Activated CD4-positive, alpha-beta T cell treated with anti-CD3 and anti-CD28 coated beads, Interleukin-2, amount 10 ng/mL, durations not matched to agents 24 days and 14 days (primary cell): ENCODE measurements at places on chromosomes 3 and 15. TPM values are rescaled to one million over a fixed set of nuclear protein-coding genes. Genes with fewer than 3 reads are reported as not detected.

DNA sequence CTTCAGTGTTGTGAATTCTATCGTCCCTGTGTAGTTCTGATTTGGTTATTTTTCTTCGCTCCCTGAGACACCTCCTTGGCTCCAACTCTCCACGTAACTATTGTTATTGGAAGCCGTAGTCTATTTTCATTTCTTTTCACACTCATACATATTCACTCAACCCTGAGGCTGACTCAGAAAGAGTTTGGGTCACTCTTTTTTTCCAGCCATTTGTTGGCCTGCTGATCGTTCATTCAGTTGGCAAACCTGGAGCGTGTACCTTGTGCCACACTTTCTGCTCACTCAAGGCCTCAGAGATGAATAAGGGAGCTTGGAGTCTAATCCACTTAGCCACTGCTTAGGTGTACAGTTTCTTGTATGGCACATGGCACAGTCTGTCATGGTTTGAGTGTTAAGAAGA lies 22.4 kb downstream of the GYG1 start:
- DNase-seq, result no peak

- peak; percentile 56 for DNase-seq
Measured at GRCh38 chr3:108879915-108880314, 57.3 kb downstream of the TRAT1 start.

- no peak for DNase-seq
Measured at GRCh38 chr15:67560320-67560719, 17.8 kb downstream of the MAP2K5 start.

- no peak for DNase-seq
Measured at GRCh38 chr3:163785693-163786092, 1292.6 kb downstream of the SI start.

DNA sequence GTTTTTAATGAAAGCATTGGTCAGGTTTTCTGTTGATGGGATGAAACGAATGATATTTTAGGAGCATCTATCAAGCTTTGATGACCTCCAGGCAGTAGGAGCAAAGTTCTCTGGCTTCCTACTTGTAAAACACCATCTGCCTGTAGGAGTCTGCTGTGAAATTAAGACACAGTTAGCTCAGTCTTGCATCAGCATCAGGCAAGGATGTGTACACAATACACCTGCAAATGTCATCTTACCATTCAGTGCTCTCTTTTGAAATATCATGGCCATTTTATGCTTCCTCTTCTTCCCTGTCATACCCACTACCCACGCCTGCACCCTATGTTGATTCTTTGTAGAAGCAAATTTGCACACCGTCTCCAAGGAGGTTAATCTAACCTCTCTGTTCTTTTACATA lies 38.2 kb downstream of the B3GALNT1 start:
- DNase-seq, result no peak

GRCh38 chr3:188396900-188397299 lies 242.9 kb downstream of the LPP start:
- DNase-seq, result no peak

DNA sequence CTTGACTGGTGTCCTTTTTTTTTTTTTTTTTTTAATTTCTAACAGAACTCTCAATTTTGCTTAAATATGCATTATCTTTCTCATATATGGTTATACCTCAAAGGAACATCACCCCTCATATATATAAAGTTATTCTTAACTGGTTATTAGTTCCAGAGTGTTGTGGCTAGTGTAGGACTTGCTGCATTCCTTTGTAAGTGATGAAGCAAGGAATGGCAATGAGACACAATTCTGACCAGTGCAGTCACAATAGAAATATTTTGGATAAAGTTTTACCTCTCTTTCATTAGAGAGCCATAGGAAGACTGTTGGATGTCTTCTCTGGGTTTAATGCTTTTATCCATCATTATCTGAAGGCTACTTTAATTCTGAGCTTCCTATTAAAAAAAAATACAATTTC lies 75.5 kb upstream of the CBLB start:
- no peak for DNase-seq

DNA sequence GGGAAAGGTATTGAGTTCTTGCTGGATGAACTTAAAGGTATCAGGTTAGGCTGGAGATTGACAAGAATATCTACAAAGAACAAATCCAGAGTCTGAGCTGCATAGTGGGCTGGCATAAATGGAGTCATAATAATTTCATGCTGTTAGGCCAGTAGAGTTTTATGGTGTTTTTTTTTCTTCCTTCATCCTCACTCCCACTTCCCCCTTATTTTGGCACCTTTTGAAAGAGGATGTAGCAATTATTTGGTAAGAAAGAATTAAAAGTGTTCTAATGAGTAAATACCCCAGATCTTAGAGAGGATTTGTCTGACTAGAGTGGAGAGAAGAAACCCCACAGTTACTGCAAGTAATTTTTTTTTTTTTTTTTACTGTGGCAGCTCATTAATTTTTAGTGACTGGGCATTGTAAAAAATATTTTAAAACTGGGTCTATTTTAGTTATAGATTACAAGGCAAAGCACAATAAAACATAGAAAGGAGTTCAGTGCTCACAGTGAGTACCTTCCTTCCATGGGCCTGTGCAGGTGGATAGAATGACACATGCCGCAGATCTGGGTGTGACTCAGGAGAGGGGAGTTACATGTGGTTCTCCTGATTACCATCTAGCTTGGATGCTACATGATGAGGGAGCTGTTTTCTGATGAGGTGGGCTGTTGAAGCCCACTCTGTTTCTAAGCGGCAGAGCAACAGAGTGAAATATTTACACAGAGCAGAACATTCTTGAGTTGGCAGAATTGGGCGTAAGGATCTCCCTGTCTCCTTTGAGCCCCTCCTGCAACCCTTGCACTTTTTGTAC lies 5.3 kb downstream of the EDEM1 start:
- DNase-seq, result peak; percentile 74

- no peak for DNase-seq
Measured at GRCh38 chr3:121330634-121331033, 215.2 kb downstream of the POLQ start.

- DNase-seq, result no peak
Measured at GRCh38 chr3:45803252-45803935, 7.1 kb upstream of the SLC6A20 start.

GRCh38 chr3:135134684-135135075 lies 339.6 kb downstream of the EPHB1 start:
- no peak for DNase-seq

DNA sequence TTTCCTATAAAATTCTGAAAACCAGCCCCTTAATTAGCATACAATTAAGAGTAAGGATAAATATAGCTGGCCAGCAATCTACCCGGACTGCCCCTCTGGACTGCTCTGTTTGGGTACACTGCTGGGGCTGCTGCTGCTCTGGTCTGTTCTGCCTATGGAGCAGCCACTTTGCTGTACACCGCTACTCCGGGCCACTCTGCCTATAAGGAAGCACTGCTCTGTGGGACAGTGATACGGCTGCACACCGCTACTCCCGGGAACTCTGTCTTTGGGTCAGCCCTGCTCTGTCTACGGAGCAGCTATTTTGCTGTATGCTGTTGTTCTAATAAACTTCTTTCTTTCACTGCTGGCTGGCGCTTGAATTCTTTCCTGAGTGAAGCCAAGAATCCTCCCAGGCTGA lies 316.5 kb upstream of the PLSCR5 start:
- DNase-seq, result no peak

- no peak for DNase-seq
Measured at GRCh38 chr3:39279745-39280517, at the start of gene CX3CR1. Gene CX3CR1, minus strand, starts transcription at chr3:39280036. Its CDS starts 13,527 bp downstream, at chr3:39266509.

DNA sequence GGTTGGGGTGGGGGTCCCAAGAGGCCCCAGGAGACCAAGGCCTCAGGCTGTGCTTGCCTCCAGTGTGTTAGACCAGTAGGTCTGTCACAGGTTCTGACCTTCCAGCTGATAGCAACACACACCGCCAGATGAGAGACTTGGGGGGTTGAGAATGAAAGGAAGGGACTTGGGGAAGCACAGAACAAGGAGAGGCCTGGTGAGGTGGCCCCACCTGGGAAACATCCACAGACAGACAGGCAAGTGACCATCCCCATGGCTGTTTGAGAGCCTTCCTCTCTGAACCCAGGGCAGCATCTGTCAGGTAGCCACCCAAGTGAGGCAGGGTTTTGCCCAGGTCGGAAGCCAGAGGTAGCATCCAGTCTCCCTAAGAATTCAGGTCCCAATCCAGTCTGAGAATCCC lies 35.0 kb upstream of the VPS8 start:
- no peak for DNase-seq

GRCh38 chr3:47803480-47804025 lies 615 bp downstream of the DHX30 start:
- no peak for DNase-seq

DNA sequence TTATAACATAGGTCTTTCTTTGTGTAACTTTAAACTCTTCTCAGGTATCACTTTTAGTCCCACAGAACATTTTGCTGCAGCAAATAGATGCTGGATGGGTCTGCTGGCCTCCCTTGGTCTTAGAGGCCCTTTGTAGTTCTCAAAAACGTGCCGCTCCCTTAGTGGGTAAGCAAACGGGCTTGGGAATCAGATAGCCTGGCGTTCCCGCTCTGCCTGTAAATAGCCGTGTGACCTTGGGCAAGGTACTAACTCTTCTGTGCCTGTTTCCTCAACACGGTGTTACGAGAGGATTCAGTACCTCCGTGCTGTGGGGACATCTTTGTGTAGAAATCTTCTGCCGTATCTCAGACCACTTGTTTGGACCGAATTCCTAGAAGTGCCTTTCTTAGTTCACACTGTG lies 64.4 kb downstream of the DNAJB8 start:
- DNase-seq, result no peak

- no peak for DNase-seq
Measured at GRCh38 chr3:14844386-14845170, 25.8 kb downstream of the FGD5 start.

DNA sequence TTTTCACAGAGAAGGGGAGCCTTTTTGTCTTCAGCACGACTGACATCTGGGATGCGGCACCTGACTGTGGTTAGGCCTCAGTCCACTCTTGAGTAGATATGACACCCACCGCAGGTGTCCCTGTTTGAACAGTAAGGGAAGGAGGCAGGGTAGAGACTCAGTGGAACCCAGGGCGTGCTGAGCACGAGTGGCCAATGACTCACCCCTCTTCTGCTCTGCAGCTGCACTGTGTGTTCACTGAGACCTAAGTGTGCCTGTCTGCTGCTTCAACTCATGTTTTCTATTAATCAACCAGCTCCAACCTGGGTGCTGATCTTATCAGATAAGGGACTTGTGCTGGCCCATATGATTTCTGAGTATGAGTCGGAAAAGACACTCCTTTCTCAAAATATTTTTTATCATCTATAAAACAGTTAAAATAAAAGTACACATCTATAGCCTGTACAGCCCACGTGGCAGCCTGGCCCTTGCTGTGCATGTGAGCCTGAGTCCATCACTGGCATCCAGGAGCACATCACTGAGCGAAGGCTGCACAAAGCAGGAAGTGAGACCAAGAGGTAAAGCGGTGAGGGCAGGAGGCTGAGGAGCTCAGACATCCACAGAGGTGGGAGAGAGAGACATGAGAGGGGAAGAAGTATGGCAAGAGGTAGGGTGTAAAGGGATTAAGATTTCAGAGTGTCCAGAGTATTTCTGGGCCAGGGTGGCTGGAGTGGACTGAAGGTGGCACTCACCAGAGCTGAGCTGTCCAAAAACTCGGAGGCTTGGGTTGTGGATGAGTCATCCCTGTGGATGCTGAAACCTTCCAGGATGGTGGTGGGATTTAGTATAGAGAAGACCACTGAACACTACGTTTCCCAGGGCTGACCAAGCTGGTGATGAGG lies 49.2 kb downstream of the SLC41A3 start:
- DNase-seq, result no peak

- no peak for DNase-seq
Measured at GRCh38 chr3:99332718-99333117, 305.7 kb upstream of the COL8A1 start.

Gene NDN
- 3.1 and 3.6 TPM in 2 replicates for total RNA-seq

Gene ALPK3
- total RNA-seq, result 0.09 and 0.21 TPM in 2 replicates

Gene KBTBD13
- total RNA-seq, result not detected in 2 replicates

Gene HEG1
- total RNA-seq, result 35.3 and 40.8 TPM in 2 replicates

Gene PRSS50
- not detected in 2 replicates for total RNA-seq

Gene ANKUB1
- not detected in 2 replicates for total RNA-seq

Gene SCN10A
- not detected in 2 replicates for total RNA-seq

Gene CCDC80
- not detected in 2 replicates for total RNA-seq

Gene CPLX3
- 0.09 TPM in 2 replicates for total RNA-seq

Gene SUCNR1
- not detected in 2 replicates for total RNA-seq

Gene PTH1R
- not detected in 2 replicates for total RNA-seq

Gene TRAIP
- total RNA-seq, result 27.1 and 30.4 TPM in 2 replicates

Gene CLDN18
- not detected in 2 replicates for total RNA-seq

Gene IP6K1
- 39.6 and 42.2 TPM in 2 replicates for total RNA-seq

Gene CCK
- not detected in 2 replicates for total RNA-seq

Gene GOLGA8T
- not detected in 2 replicates for total RNA-seq

Gene FGD5
- 0.14 TPM in 1 of 2 replicates, not detected in the other for total RNA-seq

Gene P2RY1
- 0.77 and 0.92 TPM in 2 replicates for total RNA-seq

Gene TMEM108
- total RNA-seq, result not detected in 2 replicates
